Natural killer cell (primary cell): ENCODE measurements at places on chromosomes 5 and 9.

- no peak overlapping the region for H3K4me3 ChIP-seq
- H3K4me1 ChIP-seq, result no peaks in the 10 kb centered on the region
- H3K27me3 ChIP-seq, result no peaks in the 10 kb centered on the region
- DNase-seq, result no peak
- no peak overlapping the region for H3K27ac ChIP-seq
- H3K36me3 ChIP-seq, result no peaks in the 10 kb centered on the region
Observed at GRCh38 chr5:3948838-3949237, 353.2 kb downstream of the IRX1 start.

DNA sequence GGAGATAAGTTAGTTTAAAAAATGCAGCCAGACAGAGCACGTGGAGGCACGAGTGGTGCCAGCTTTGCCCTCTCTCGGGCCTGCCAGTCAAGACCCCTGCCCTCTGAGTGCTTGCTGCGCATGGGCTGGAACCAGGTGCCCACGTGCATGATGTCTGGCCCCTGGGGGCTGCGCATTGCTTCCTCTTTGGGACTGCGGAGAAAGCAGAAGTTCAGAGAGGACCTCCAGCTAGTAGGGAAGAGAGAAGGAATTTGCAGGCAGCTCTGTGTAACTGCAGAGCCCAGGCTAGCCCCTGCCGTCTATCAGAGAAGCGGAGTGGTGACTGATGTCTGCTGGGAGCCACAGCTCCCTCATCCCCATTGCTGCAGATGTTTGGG lies 9.7 kb upstream of the RNU6ATAC start:
- peaks cover 30% of the 10 kb centered on the region for H3K4me1 ChIP-seq
- no peaks in the 10 kb centered on the region for H3K36me3 ChIP-seq
- DNase-seq, result no peak
- no peak overlapping the region for H3K4me3 ChIP-seq

- DNase-seq, result no peak
- H3K27me3 ChIP-seq, result no peaks in the 10 kb centered on the region
- H3K36me3 ChIP-seq, result no peaks in the 10 kb centered on the region
- H3K27ac ChIP-seq, result no peak overlapping the region
- H3K4me1 ChIP-seq, result no peaks in the 10 kb centered on the region
Observed at GRCh38 chr5:54563083-54563761, 45.7 kb downstream of the SNX18 start.

- no peak overlapping the region for H3K27ac ChIP-seq
- no peaks in the 10 kb centered on the region for H3K27me3 ChIP-seq
Observed at GRCh38 chr9:70475211-70475610, 60.8 kb upstream of the KLF9 start.

GRCh38 chr5:59959330-59959729 lies 65.8 kb upstream of the PDE4D start:
- DNase-seq, result no peak
- H3K4me3 ChIP-seq, result no peak overlapping the region
- H3K27me3 ChIP-seq, result no peaks in the 10 kb centered on the region
- H3K4me1 ChIP-seq, result no peaks in the 10 kb centered on the region
